ENCODE measurements at places on chromosomes 7 and 10. TPM values are rescaled to one million over a fixed set of nuclear protein-coding genes. Genes with fewer than 3 reads are reported as not detected.

The MYH16 gene
- 1.3 TPM for total RNA-seq

The FFAR4 gene
- not detected for total RNA-seq

The ZNF467 gene
- total RNA-seq: 0.48 TPM

The HABP2 gene
- not detected for total RNA-seq

The ZNF365 gene
- total RNA-seq: 6.0 TPM

The MSMB gene
- not detected for total RNA-seq

The CTTNBP2 gene
- 0.14 TPM for total RNA-seq

The NRCAM gene
- 20.0 TPM for total RNA-seq

The GIMAP1 gene
- not detected for total RNA-seq

All from foreskin keratinocyte (primary cell).